ENCODE measurements at places on chromosomes 3 and 15. TPM values are rescaled to one million over a fixed set of nuclear protein-coding genes. Genes with fewer than 3 reads are reported as not detected.

DNA sequence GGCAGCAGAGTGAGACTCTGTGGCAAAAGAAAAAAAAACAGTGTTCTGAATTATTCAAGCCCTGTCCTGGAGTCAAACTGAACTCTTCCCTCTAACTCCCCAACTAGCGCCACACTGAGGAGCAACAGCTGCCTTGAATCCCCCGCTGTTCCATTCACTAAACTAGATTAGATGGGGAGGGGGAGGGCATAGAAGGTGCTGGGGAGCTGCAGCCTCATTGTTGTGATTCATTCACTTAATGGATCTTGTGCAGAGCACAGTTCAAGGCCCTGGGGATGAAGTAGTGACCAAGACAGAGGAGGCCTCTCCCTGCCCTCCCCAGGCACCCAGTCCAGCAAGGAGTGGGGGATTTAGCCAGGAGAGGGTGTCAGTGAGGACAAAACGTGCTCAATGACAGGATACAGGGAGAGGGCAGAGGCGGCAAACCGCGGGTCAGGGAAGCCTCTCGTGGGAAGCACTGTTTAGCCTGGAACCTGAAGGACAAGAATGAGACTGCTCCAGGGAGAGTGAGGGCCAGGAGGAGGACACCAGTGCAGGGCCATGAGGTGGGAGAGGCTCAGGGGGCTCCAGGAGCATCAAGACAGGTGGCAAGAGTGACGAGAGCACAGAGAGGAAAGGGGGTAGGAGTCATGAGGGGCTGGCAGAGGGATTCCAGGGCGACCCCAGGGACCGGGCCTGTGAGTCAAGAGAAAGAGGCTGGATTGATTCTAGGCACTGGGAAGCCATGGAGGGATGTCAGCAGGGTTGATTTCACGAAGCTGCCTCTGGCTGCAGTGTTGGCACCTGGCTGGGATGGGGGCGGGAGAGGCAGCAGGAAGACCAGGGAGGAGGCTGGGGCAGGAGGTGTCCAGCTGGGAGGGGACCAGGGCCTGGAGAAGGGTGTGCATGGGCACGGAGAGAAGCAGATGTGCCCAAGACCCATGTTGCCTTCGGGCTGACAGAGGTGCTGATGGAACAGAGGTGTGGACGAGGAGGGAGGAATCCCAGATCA lies 31.4 kb downstream of the ALS2CL start:
- no peak for DNase-seq

- DNase-seq = no peak
Observed at GRCh38 chr15:85019815-85020590, 38.3 kb downstream of the PDE8A start.

DNA sequence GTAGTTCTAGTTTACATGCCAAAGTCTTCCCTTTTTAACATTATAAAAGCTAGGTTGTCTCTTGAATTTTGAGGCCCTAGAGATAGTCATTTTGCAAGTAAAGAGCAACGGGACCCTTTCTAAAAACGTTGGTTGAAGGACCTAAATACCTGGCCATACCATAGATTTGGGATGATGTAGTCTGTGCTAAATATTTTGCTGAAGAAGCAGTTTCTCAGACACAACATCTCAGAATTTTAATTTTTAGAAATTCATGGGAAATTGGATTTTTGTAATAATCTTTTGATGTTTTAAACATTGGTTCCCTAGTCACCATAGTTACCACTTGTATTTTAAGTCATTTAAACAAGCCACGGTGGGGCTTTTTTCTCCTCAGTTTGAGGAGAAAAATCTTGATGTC lies 21.3 kb downstream of the SLC35A5 start:
- DNase-seq = no peak

GRCh38 chr15:74402337-74402841 lies 31.4 kb downstream of the SEMA7A start:
- DNase-seq = no peak

DNA sequence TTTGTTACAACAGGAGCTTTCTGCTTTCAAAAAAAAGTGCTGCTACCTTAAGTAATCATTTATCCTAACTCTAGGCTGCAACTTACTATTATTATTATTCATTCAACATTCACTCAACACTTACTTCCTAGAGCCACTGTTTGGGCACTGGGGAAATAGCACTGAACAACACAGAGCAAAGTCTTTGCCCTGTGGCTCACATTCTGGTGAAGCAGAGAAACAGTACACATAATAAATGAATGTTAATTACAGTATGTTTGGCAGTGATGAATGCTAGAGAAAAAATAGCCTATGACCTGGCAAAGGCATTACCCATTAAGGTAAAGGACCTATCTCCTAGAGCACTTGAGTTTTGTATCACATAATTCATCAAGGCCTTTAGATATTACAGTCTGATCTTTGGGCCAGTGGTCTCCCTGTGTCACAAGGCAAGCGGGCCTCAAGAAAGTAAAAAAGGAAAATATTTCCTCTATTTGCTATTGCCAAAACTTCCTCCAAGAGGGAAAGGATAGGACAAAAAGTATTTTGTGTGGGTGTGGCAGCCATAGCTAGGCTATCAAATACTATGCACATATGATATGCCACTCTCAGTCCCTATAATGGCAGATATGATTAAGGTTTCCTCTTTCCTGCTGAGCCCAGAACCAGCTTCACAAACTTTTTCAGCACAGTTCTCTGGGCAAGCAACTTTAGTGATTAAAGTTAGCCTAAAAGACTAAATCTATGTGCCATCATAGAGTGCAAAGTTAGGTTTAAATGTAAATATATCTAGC lies 142.8 kb downstream of the FHIT start:
- no peak for DNase-seq

DNA sequence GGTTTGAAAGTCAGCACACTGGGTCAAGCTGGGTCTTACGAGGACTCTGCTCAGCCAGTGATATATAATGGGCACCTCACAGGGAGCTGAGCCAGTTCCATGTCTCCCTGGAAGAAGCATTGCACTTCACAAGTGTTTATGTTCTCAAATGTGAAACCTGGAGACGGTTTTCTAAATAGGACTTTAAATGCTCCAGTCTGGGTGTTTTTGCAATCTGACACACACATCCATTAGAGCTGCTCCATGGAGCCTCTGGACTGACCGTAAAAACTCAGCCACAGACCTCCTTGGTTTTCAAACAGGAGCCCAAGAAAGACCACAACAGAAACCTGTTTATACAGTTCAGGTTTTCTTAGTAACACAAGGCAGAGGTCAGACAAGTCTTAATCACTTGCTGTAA lies 201.3 kb upstream of the LRIG1 start:
- DNase-seq = peak; percentile 23

DNA sequence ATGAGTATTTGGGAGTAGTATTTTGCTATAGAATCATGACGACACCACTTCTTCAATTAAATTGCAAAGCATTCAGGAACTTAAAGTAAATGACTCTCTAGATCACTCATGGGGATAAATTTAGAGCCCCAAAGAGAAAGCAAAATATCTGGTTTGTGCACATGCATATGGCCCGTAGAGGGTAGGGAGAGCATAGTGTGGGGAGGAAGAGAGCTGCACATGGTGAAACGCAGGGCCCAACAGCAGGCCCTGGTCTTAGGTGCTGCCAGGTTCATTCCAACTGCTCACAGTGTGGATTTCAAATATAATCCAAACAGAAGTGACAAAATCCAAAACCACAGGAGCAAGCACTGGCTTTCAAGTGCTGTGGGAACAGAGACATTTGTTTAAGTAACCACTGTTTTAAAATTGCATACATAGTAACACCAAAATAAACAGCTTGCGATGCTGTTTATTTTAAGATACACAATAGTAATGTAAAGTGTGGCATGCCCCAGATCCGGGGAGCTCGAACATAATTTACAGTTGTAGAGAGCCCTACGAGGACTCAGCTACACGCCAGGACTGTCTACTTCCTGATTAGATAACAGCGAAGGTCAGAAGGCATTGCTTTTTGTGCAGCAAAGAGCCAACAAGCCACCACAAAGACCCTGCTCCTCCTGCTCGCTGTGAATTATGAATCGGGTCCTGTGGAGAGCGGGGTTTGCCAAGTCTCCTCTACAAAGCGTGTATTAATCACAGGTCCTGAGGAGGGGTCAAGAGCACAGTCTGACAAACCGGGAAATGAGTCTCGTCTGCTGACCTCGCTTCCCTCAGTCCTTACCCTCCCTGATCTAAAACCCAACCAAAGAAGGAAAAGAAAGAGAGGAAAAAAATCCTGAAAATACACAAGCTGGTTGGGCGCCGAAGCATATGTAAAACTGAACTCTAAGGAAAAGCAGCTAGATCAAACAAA lies 80.6 kb downstream of the MEIS2 start:
- DNase-seq = peak; percentile 90

DNA sequence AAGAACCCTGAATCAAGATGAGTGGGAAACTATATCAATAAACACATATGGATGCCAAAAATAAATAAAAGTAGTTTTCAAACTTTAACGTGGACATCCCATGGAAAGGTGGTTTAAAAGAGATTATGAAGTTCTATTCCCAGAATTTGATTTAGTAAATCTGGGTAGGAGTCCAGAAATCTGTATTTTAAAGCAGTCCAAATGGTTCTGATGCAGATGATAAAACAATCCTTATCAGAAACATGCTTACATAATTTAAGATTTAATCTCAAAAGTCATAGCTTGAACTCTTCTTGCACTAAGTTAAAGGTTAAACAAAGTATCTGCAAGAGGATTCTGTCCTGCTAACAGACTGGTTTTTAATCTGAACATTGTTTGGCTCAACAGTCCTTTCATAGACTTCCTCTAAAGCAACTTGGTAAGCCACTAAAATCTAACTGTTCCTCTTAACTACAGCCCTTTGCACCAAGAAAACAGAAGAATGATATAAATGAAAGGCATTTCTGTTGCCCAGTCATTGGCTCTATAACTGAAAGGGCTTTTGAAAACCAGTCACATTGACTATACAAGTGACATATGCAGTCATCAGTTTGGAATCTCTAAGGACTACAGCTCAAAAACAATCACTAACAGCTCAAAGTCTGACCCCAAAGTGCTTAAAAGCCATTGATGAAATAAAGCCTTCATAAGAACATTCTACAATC lies 23.4 kb upstream of the MAP4 start:
- DNase-seq = peak; percentile 76

DNA sequence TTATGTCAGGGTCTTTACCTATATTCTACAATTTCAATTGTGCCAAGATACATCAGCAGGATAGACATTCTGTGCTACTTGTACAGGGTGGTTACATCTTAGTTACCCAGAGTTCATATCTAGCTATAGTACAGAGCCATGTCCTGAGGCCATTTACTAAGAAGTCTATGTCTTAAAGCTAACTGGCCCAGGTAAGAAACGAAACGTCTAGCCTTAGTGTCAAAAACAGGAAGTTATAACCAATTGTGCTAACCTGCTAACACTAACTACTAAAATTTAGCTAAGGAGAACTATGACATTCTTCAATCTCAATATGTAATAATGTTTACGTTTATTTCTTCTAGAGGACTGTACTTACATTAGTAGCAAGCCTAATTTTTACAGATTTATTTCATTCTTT lies 717.2 kb upstream of the UBE2E2 start:
- DNase-seq = no peak

DNA sequence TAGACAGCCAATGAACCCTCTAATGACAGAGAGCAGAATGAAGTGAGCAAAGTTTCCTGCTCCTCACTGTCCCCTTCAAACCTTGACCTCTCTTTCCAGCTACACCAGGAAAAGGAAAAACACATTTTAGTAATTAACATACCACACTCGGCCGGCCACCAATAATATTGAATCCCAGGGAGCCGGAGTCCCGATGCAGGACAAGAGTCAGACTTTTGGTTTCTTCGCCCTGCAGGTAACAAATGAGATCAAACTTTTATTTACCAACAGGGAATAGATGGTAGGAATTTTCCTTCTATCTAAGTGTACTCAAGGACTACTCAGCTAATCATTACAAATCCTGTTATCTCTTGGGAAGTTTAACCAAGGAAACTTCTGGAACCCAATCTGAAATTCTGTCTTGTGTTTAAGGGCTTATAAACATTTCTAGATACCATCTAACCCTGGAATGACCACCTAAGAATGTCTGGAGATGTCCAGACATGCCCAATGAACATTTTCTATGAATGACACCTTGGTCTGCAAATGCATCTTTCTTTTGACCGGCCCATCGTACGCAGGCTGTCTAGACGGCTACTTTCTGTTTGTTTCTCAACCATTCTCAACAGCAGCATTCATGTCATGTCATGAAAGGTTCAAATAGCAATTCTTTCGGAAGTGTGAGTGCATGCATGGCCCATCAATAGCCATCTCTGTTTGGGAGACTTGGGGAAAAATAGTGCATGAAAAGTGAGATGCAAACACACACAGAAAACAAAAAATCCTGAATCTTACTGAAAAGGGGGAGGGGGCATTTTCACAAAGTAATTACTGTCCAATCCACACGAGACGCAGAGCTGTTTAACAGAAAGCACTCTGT lies 16.1 kb downstream of the PDZRN3 start:
- peak; percentile 33 for DNase-seq

DNA sequence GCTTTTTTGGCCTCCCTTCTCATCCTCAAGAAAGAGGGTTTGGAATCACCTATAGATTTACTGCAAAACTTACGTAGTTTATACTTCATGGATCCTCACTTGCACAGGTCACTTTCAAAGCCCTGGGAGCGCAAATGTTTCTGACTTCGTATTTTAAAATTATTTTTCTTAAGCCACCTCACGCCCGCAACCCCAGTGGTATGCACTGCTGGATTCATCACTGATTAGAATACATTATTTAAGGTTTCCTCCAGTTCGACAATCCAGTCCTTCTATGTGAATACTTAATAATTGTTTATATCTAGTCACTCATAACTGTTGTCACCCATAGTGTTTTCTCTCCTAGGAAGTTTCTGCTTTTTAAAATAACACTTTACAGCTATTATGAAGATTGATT lies 339.9 kb downstream of the CHL1 start:
- DNase-seq = no peak

DNA sequence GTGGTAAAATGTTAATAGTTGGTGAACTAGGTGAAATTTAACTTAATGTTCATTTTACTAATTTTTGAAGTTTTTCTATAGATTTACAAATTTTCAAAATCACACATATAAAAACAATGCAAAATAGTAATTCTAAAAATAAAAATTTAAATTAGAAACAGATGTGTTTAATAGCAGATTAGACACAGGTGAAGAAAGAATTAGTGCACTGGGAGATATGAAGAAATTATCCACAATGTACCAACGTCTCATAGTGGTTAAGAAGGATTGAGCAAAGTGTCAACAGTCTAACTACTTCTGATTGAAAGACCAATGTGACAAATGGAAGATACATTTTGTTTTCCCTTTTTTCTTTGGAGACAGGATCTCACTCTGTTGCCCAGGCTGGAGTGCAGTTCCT lies 26.5 kb downstream of the SPG11 start:
- DNase-seq = no peak

- DNase-seq = no peak
Observed at GRCh38 chr3:12328132-12328836, 39.4 kb downstream of the PPARG start.

GRCh38 chr3:137792626-137793271 lies 28.6 kb downstream of the SOX14 start:
- DNase-seq = peak; percentile 20

GRCh38 chr15:64251121-64251520 lies 88.3 kb upstream of the PPIB start:
- DNase-seq = no peak

Gene LINGO1
- not detected for total RNA-seq

Gene PLAAT1
- total RNA-seq = not detected

Gene CCDC80
- 158 TPM for total RNA-seq

Gene DNAH12
- total RNA-seq = under 0.01 TPM

Gene FAH
- 21.9 TPM for total RNA-seq
